ENCODE measurements at places on chromosomes 6 and 20.

DNA sequence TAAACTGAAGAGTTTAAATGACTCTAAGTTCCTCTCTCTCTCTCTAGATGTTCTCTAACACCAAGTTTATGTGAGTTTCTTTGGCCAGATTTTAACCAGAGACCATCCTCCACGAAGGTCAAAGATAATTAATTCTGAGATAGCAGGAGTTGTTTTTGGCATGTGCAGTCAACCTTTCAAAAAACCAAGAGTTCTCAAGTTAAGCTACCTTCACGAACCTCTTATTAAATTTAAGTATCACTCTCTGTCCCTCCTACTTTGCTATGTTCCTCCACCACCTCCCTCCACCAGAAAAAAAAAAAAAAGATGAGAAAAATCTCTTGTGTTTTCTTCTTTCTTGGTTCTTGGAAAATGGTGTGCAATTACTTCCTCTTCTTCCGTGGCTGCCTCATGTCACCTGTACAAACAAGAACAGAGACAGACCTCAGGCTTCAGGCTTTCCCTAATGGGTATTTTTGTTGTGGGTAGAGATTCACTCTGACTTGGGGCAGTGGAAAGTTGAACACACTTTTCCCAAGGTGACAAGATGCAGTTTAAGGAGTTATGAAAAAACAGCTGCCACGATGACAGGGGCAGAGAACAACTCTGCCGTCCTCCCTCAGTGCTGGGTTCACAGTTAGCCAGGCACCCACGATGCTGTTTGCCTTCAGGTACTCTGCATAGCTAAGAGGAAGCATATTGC is 64.3 kb downstream of the ADTRP start:
- DNase-seq, result no peak

DNA sequence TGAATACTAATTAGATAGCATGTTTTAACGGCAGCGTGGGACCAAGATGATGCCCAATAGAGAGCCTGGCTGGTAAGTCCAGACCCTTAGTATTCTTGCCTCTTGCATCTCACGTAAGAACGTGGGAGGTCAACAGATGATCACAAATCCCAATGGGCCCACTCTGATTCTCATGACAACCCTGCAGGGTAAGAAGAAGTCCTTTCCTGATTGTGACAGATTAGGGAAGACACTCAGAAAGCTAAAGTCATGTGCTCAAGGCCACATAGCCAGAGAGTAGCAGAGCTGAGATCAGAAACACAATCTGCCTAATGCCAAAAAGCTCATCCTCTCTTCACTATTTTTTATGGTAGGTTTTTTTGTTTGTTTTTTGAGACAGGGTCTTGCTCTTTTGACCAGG is 103.8 kb downstream of the RALGAPA2 start:
- DNase-seq, result no peak

GRCh38 chr6:130215526-130215925 is 7.2 kb downstream of the SAMD3 start:
- DNase-seq, result no peak

DNA sequence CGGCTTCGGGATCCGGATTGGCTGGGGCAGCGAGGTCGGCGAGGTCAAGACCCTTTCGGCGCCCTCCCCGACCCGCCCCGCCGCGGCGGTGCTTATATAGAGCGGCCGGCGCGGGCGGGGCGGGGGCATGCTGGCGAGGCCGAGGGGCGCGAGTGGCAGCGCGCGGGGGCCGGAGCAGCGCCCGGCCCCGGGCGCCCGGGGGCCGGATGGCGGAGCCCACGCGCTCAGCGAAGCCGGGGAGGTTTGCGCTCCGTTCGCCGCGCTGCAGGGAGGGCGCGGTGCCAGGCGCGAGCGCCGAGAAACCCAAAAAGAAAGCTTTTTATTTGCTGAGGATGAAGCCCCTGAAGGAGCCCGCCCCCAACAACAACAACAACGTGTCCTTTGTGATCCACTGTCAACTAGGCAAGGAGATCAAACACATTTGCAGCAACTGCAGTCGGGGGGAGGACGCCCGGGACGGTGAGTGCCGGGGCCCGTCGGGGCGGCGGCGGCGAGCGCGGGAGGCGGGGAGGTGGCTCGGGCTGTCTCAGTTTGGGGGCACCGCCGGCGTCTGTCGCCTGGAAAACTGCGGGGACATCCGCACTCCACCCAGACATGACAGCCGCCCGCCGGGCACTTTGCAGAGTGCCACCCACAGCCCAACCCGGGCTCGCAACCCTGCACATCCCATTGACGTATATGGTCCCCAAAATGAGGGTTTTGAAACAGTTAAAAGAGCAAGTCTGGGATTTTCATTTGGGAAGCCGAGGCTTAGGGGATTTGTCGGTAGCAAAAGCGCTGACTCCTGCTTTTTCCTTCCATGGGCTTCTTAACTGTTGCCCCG is 297.3 kb downstream of the PHACTR1 start:
- no peak for DNase-seq

GRCh38 chr6:8006208-8006607 is 58.0 kb downstream of the BLOC1S5 start:
- DNase-seq, result no peak

DNA sequence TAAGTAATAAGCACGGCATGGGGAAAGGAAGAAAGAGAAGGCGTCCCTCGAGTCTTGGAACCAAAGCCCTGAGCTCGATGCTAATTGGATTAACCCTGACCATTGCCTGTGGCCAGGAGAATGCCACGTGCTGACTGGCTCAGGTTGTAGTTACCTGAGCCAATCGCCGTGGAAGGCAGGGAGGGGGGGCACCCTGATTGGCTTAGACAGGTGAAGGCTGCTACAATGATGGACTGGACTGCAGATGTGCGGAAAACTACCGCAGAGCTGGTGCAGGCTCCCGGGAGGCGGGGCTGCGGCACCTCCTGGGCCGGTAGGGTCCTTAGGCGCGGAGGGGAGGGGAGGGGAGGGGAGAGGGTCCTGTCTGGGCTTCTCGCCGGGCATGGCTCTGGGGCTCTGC is 121.3 kb downstream of the TFAP2C start:
- no peak for DNase-seq

DNA sequence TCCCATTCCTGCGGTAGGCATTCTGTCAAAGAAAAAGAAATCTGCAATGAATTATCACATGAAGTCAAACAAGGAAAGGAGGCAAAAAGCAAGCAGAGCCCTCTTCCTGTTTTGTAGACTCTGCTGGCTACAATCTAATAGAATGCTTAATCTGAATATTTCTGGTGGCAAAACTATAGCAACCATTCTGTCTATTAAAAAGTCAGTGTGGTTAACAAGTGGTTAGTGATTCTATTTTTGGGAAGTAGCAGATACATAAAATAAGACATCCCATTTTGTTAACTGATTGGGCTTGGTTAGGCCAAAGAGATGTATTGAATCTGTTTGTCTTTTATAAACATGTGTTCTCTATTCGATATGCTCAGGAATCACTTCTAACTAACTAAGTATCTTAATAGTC is 442.3 kb downstream of the CDC5L start:
- no peak for DNase-seq

DNA sequence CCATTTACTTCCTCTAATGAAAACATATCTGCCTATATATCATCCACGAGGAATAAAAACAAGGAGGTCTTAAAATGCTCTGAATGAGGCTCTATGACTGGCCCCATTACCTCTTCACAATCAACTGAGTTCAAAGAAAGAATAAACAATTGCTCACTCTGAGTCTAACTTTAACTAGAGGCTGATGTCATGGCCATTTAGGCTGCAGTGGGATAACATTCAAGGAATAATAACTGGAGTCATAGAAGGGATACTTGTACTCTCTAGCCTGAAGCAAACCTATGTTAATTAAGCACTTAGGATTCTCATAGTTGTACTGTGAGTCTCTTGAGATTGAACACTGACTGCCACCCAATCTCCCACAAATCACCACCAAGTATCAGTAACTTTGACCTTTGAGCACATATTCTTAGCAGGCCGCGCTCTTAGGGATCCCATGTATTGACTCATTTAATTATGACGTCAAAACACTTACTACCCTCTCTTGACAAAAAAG is 70.2 kb downstream of the PERP start:
- DNase-seq, result no peak

- DNase-seq, result no peak
Measured at GRCh38 chr20:53328961-53329360, 264.7 kb downstream of the ZNF217 start.

DNA sequence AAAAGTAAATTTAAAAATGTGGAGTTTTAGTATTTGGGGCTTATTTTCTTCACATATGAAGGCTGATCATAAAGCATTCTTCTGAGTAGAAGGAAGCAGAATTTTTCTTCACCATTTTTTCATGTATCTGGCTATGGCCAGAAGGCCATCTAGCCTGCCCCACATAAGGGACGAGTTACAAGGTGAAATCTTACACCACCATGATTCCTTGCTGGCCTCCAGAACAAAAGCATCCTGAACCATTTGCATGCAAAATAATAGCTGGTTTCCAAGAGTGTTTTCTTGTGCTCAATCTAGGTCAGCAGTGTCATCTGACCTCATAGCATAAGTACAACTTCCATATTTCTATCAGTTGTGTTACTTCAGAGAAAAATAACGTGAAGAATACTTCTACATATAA is 93.1 kb downstream of the BMP5 start:
- no peak for DNase-seq

GRCh38 chr20:23122796-23123655 is 36.9 kb upstream of the CD93 start:
- DNase-seq, result no peak

GRCh38 chr6:73134588-73134987 is 90.7 kb downstream of the KHDC1L start:
- DNase-seq, result no peak

DNA sequence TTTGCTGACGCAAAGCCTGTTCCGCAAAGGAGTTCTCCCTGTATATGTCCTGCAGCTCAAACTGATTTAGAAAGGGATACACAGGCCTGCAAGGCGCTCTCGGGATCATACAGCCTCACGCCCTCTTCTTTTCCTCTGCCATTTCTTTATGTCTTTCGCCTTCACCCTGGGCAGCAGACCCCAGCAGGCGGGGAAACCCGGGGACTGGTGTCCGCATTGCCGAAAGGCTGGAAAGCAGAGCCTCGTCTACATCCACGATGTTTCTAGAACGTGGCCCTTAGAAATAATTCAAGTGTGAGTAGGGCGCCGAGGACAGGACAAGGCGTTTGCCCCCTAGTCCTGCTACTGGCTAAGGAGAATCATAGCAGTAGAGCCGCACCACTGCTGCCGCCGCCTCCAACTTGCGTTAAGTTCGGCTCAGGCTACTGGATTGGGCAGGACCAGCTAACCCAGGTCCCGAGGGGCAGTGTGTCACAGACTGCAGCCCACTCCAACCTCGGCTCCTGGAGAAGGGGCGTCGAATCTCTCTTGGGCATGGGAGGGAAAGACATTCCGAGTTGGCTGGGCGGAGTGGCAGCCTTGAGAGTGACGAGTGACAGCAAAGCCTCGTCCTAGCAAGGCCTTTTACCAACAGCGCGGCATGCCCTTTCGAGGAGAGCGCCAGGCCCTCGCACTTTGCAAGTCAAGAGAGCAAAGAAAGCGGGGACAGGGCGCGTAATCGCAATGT is 2.6 kb upstream of the TBX18 start:
- no peak for DNase-seq

- DNase-seq, result peak; percentile 16
Measured at GRCh38 chr6:53251033-53251672, 97.6 kb downstream of the ELOVL5 start.

DNA sequence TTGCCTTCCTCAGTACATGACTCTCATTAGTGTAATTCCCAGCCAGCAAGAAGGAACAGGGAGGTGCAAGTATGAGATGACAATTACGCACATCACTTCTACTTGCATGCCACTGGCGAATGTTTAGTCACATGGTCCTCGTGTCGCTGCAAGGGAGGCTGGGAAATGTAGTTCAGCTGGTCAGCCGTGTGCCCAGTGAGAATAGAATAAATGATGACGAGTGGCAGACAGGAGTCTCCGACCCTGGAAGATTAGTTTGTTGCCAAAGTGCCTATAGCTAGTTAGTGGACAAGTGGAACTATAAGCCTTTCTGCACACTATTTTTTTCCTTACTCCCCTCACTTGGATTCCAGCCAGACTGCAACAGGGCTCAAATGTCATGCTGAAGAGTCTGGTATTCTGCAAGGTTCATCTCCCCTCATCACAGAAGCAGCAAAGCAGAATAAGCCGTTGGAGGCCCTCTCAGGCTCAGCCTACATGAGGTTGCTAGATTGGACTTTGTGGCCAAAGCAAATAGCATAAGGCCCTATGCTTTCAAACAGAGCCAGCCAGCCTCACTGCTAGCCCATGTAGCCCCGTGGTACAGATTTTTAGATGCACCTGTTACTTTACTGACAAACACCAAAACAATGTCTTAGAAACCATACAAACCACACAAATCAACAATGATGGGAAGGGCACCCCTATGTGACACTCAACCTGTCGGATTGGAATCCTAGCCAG is 9.7 kb downstream of the LINC00237 start:
- no peak for DNase-seq

- no peak for DNase-seq
Measured at GRCh38 chr6:24584382-24584720, 61.6 kb downstream of the KIAA0319 start.

DNA sequence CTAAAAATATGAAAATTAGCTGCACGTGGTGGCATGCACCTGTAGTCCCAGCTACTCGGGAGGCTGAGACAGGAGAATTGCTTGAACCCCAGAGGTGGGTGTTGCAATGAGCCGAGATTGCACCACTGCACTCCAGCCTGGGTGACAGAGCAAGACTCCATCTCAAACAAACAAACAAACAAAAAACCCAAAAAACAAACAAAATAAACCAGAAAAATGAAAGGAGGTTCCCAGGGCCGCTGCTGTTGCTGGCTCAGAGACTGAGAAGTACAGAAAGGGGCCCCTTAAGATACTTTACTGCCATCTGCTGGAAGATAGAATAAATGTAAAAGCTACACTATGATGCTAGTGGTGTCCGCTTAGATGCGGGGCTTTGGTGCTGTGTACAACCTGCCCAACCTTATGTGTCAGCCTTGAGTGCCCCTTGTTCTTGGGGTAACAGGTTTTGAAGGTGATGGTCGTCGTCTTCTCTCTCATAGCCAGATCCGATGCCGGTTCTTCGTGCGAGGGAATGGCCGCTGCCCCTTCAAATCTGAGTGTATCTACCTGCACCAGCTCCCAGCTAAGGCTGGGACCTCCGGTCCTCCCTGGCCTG is 2.8 kb upstream of the FANCE start:
- peak; percentile 38 for DNase-seq

DNA sequence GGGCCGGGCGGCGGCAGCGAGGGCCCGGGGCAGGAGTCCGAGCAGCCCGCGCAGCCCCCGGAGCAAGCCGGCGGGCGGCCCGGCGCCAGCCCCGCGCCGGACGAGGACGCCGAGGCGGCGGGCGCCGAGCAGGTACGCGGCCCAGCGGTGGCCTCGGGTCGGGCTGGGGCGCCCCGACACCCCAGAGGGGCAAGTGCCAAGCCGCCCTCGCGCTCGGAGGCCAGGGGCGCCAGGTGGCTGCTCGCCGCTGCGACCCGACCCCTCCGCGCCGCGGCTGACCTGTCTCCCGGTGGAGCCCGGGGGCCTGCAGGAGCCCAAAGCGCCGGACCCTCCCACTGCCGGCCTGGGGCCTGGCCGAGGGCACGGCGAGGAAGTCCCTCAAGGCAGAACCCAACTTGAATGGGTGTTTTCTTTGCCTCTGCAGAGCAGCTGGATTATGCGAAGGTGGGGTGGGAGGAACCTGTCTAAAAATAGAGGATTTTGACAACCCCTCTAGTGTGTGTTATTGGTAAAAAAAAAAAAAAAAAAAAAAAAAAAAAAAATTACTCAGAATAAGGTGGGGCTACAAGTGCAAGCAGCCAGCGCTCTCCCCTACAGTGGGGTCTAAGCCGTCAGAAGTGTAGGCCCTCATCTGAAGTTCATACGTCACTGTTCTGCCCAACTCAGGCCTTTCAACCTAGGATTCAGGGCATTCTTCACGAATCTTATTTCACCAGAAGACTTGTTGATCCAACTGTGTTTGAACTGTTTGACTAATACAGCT is 609 bp downstream of the OGFRL1 start:
- DNase-seq, result peak; percentile 14
